Frontal cortex (tissue), 4 donors: ENCODE measurements at places on chromosomes 5 and 9. TPM values are rescaled to one million over a fixed set of nuclear protein-coding genes. Genes with fewer than 3 reads are reported as not detected.

DNA sequence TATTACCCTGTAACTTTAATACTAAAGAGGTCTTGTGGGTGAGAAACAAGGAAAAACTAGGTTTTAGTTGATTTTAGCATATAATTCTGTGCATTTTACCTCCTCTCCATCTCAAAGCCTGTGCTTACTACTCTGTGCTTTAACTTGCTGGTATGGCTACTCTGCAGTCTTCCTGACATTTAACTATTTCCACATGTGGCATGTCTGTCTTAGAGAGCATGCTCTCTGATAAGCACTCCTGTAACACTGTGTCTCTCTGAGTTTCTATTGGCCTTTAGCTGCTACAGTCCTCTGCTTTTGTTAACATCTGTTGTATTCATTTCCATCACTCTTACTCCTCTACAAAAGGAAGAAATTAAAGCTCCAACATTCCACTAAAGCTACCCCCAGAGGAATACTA lies 418.3 kb downstream of the RAB3C start:
- no peak for DNase-seq

- DNase-seq = no peak
Measured at GRCh38 chr9:14909961-14910805, at the start of gene FREM1. FREM1 (minus strand) TSS chr9:14910428; CDS start chr9:14868977, 41,451 bp downstream.

DNA sequence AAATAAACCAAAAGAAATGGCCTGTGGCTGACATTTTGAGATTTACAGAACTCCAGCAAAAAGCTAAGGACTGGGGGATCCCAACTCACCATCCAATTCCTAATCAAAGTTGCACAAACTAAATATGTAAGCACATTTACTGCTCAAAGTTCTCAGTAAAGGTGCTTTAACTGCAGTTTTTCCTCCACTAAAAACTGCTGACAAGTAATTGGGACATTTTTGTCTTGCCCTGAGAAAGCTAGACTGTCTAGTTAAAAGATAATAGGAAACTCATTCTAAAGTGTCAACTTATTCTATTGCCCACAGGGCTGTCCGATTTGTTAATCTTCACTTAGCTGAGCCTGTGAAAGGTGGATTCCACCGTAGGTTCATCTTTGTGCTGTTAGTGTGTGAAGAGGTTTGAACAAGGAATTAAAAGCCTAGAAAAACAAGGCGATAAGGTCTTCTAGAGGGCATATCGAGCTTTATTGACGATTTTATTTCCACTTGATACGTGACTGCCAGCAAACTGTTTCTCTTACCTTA lies 1.0 kb downstream of the DOCK8 start:
- DNase-seq = no peak

- no peak for DNase-seq
Measured at GRCh38 chr5:57174128-57174889, 450 bp downstream of the GPBP1 start.

GRCh38 chr9:38626006-38626405 lies 5.6 kb upstream of the ANKRD18A start:
- no peak for DNase-seq

GRCh38 chr9:126690431-126691051 lies 76.8 kb downstream of the LMX1B start:
- no peak for DNase-seq

DNA sequence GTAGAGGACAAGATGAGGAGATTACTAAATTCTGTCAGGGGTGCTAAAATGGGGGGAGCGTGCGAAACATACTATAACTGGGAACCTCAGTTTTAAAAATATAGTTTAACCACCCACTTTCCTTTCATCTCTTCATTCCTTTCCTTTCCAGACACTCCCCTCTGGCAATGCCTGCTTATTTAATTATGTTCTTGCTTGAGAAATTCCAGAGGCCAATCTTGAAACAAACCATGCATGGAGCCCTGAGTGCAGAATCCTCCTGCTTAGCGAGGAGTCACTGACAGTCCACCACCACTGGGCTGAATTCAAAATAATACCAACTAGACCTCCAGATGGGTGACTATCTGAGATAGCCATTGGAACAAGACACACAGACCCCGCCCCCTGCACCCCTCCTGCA lies 29.7 kb upstream of the C9orf72 start:
- DNase-seq = no peak

GRCh38 chr9:124972241-124972770 lies 31.4 kb upstream of the GOLGA1 start:
- DNase-seq = no peak

GRCh38 chr5:36637101-36637500 lies 30.7 kb downstream of the SLC1A3 start:
- DNase-seq = no peak

RC3H2 gene
- total RNA-seq = 109 TPM

LTC4S gene
- total RNA-seq = 1.6 TPM

SPATA31C1 gene
- total RNA-seq = not detected
